PC-9 (cell line): ENCODE measurements at places on chromosomes 12 and 14.

- H3K27ac ChIP-seq, result no peak overlapping the region
- no peak overlapping the region for H3K4me3 ChIP-seq
- H3K4me1 ChIP-seq, result no peaks in the 10 kb centered on the region
- H3K36me3 ChIP-seq, result no peaks in the 10 kb centered on the region
- H3K27me3 ChIP-seq, result no peaks in the 10 kb centered on the region
- DNase-seq, result no peak
Observed at GRCh38 chr12:67732857-67733256, 84.3 kb downstream of the DYRK2 start.

DNA sequence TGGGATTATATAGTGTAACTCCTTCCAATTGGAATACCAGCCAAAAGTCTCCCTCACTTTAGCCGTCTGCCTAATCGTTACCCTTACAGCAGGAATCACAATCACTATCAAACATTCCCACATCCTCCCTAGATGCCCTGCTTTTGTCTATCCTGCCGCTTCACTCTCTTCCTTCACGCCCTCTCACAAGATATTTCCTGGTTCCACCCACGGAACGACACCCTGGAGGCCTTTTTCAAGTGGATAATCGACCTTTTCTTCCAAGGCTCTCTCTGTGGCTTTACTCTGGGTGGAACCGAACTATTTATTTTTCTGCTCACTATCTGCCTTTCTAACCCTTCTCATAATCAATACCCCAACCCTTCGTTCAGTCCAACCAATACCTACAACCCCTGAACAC is 58.9 kb downstream of the MOK start:
- no peaks in the 10 kb centered on the region for H3K36me3 ChIP-seq
- no peak for DNase-seq
- no peak overlapping the region for H3K4me3 ChIP-seq
- H3K27ac ChIP-seq, result no peak overlapping the region

DNA sequence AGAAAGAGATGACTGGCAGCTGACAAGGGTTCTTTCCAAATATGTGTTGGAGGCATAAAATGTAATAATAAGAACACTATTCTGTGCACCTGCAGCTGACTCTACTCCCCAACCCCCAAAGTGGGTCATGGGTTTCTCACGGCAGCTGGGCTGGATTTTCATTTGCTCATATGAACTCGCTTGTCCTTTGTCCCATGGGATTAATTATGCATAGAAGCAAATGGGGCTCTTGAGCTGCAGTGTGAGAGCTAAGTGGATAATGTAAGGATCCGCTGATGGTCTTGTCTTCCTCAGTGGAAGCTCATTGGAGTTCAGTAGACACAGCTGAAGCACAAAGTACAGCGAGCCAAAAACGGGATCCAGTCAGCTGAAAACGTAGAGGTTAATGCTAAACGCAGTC is 46.3 kb downstream of the TTC8 start:
- no peak for DNase-seq
- H3K4me1 ChIP-seq, result no peaks in the 10 kb centered on the region

- no peak overlapping the region for H3K27ac ChIP-seq
- no peaks in the 10 kb centered on the region for H3K27me3 ChIP-seq
- no peaks in the 10 kb centered on the region for H3K4me1 ChIP-seq
- H3K36me3 ChIP-seq, result peaks cover 19% of the 10 kb centered on the region
- H3K4me3 ChIP-seq, result no peak overlapping the region
Observed at GRCh38 chr12:65968359-65968758, 144.1 kb downstream of the HMGA2 start.

- peaks cover 56% of the 10 kb centered on the region for H3K27me3 ChIP-seq
- no peak for DNase-seq
- no peak overlapping the region for H3K4me3 ChIP-seq
- no peaks in the 10 kb centered on the region for H3K4me1 ChIP-seq
- no peak overlapping the region for H3K27ac ChIP-seq
Observed at GRCh38 chr14:77151245-77151644, 9.7 kb upstream of the ZDHHC22 start.

- H3K4me3 ChIP-seq, result no peak overlapping the region
- no peaks in the 10 kb centered on the region for H3K36me3 ChIP-seq
- no peaks in the 10 kb centered on the region for H3K27me3 ChIP-seq
- no peak overlapping the region for H3K27ac ChIP-seq
- no peak for DNase-seq
- no peaks in the 10 kb centered on the region for H3K4me1 ChIP-seq
Observed at GRCh38 chr14:36617824-36618223, 35.4 kb upstream of the NKX2-8 start.

- no peaks in the 10 kb centered on the region for H3K27me3 ChIP-seq
- peaks cover 9% of the 10 kb centered on the region for H3K4me1 ChIP-seq
- peaks cover 9% of the 10 kb centered on the region; the same call in 1 of the 2 replicates for H3K36me3 ChIP-seq
- no peak for DNase-seq
- H3K4me3 ChIP-seq, result peak overlapping the region; percentile 77; the same call in 1 of the 2 replicates
Observed at GRCh38 chr14:73025544-73025943, 1.4 kb downstream of the ZFYVE1 start.

- no peaks in the 10 kb centered on the region for H3K27me3 ChIP-seq
- no peak for DNase-seq
- H3K4me1 ChIP-seq, result no peaks in the 10 kb centered on the region
- no peaks in the 10 kb centered on the region for H3K36me3 ChIP-seq
- no peak overlapping the region for H3K4me3 ChIP-seq
Observed at GRCh38 chr12:46523446-46523845, 150.9 kb upstream of the SLC38A2 start.

- H3K36me3 ChIP-seq, result no peaks in the 10 kb centered on the region
- no peak for DNase-seq
- H3K27ac ChIP-seq, result no peak overlapping the region
- H3K27me3 ChIP-seq, result peaks cover 29% of the 10 kb centered on the region
- H3K4me3 ChIP-seq, result no peak overlapping the region
Observed at GRCh38 chr12:48986720-48987291, 8.7 kb downstream of the WNT1 start.

DNA sequence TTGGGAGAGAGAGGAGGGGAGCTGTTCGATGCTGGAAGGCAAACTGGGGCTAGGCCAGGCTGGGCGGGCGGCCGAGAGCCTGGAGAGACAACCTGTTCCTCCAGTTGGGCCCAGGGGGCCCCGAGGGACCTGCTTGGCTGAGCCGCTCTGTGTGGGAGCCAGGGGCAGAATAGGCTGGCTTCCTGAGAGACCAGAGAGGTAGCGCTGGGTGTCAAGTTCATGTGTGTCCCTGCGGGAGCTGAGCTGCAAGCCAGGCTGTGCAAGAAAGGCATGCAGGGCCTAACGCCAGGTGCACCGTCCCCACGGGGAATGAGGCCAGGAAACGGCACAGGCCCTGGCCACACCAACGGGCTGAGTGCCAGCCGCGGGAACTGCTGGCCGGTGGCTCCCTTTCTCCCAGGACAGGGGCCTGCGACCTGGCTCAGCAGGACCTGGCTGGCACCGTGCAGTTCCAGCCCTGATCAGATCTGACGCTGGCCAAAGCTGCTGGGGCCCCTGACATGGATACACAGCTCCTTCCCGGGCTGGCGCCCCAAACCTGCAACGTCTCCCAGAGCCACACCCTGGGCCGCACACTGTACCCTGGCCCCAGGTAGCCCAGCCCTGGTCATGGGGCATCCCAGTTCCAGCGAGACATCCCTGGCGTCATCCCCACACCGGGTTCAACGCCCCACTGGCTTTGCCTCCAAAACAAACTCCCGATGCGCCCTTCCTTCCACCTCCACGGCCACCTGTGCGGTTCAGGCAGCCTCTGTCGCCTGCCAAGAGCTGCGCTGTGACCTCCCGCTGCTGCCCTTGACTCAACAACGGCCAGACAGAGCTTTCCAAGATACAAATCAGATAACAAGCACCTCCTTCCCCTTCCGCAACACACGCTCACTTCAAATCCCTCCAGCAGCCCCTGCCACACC is 65.0 kb downstream of the RFLNA start:
- no peak overlapping the region for H3K27ac ChIP-seq
- DNase-seq, result no peak
- H3K4me1 ChIP-seq, result no peaks in the 10 kb centered on the region
- peaks cover 13% of the 10 kb centered on the region for H3K36me3 ChIP-seq

- H3K27me3 ChIP-seq, result no peaks in the 10 kb centered on the region
- H3K4me3 ChIP-seq, result no peak overlapping the region
- peaks cover 20% of the 10 kb centered on the region for H3K4me1 ChIP-seq
- no peaks in the 10 kb centered on the region for H3K36me3 ChIP-seq
Observed at GRCh38 chr12:103864710-103865109, 23.7 kb upstream of the NT5DC3 start.

DNA sequence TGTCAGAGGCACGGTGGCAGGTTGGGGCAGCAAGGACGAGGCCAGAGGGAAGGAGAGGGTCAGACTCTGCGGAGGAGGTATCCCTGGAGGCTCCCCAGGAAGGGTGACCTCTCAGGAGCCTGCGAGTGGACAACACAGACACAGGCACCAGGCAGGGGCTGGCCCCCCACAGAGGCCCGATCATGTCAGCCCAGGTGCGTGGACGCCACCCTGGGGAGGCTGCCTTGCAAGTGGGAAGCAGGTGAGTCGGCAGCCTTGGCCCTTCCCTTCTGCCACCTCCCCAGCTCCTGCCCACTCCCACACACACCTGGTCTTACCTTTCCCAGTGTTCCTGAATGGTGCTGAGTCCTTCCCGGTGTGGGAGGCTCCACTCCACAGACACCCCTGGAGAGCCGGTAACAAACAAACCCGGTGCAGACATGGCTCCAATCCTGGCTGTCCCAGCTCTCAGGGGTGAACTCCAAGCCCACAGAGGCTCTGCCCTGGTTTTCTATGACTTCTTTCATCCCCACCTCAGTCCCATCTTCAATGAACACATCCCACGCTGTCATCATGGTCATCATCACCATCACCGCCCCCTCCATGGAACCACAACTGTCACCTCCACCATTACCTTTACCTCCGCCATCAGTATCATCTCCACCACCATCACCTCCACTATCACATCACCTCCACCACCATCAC is 5.2 kb downstream of the ZBTB42 start:
- H3K27me3 ChIP-seq, result no peaks in the 10 kb centered on the region
- no peak overlapping the region for H3K27ac ChIP-seq
- H3K36me3 ChIP-seq, result no peaks in the 10 kb centered on the region
- H3K4me1 ChIP-seq, result peaks cover 9% of the 10 kb centered on the region

GRCh38 chr12:53513712-53514410 is 6.6 kb upstream of the NPFF start:
- no peak overlapping the region for H3K4me3 ChIP-seq
- no peaks in the 10 kb centered on the region for H3K36me3 ChIP-seq
- no peak for DNase-seq
- no peak overlapping the region for H3K27ac ChIP-seq
- H3K4me1 ChIP-seq, result no peaks in the 10 kb centered on the region

- no peak overlapping the region for H3K4me3 ChIP-seq
- H3K4me1 ChIP-seq, result no peaks in the 10 kb centered on the region
- no peaks in the 10 kb centered on the region for H3K27me3 ChIP-seq
- no peak for DNase-seq
- H3K27ac ChIP-seq, result no peak overlapping the region
Observed at GRCh38 chr12:6146951-6147350, 22.5 kb upstream of the VWF start.

GRCh38 chr12:12020762-12021161 is 50.0 kb upstream of the BCL2L14 start:
- H3K27me3 ChIP-seq, result no peaks in the 10 kb centered on the region

GRCh38 chr12:42178101-42178500 is 33.4 kb upstream of the GXYLT1 start:
- H3K4me3 ChIP-seq, result no peak overlapping the region
- H3K27me3 ChIP-seq, result no peaks in the 10 kb centered on the region
- no peak for DNase-seq
- no peaks in the 10 kb centered on the region for H3K36me3 ChIP-seq
- H3K4me1 ChIP-seq, result no peaks in the 10 kb centered on the region

- H3K36me3 ChIP-seq, result no peaks in the 10 kb centered on the region
- no peak overlapping the region for H3K27ac ChIP-seq
- DNase-seq, result no peak
- H3K4me1 ChIP-seq, result no peaks in the 10 kb centered on the region
- no peaks in the 10 kb centered on the region for H3K27me3 ChIP-seq
- H3K4me3 ChIP-seq, result peak overlapping the region; percentile 42; the same call in 1 of the 2 replicates
Observed at GRCh38 chr14:41749429-41749828, 142.8 kb downstream of the LRFN5 start.

GRCh38 chr12:11786638-11787365 is 137.3 kb downstream of the ETV6 start:
- no peaks in the 10 kb centered on the region for H3K36me3 ChIP-seq
- H3K4me1 ChIP-seq, result no peaks in the 10 kb centered on the region
- DNase-seq, result no peak
- H3K27me3 ChIP-seq, result no peaks in the 10 kb centered on the region
- H3K27ac ChIP-seq, result no peak overlapping the region
- H3K4me3 ChIP-seq, result no peak overlapping the region

GRCh38 chr14:30771595-30771994 is 102.8 kb upstream of the COCH start:
- H3K36me3 ChIP-seq, result no peaks in the 10 kb centered on the region
- H3K27ac ChIP-seq, result no peak overlapping the region
- no peaks in the 10 kb centered on the region for H3K4me1 ChIP-seq
- H3K27me3 ChIP-seq, result no peaks in the 10 kb centered on the region
- no peak overlapping the region for H3K4me3 ChIP-seq

DNA sequence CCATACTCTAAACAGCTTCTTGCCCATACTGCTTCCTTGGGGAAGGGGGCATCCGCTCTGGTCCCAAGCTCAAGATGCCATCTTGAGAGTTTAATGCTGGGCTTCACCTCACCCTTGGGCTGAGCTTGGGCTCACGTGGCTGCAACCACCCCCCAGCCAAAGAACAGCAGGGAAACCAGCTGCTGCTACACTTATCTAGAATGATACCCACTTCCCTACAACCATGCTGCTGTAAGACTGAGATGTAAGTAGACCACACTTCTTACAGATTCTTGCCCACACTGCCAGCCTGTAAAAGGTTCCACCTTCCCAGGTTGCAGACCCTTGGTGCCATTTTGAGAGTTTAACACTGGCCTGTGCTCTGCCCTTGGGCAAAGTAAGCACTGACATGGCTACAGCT is 9.7 kb downstream of the CTSG start:
- no peak overlapping the region for H3K4me3 ChIP-seq
- H3K27ac ChIP-seq, result no peak overlapping the region
- no peaks in the 10 kb centered on the region for H3K4me1 ChIP-seq

DNA sequence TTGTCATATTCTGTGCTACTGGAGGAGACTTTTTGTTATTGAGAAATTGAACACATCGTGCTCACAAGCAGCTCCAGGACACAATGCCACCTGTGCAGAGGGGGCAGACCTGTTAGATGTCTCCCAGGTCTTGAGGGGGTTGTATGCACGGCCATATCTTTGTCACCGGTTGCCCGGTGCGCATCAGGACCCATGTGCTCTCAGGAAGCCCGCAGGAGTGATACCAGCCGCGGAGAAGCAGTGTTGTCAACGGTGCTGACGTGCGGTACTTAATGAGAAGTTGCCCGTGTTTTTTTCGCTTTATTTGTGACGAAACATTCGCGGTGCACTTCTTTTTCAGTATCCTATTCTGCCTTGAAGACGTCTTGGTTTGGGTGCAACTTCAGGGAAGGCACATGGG is 128.2 kb upstream of the RTL1 start:
- H3K4me3 ChIP-seq, result no peak overlapping the region
- no peaks in the 10 kb centered on the region for H3K4me1 ChIP-seq
- H3K27me3 ChIP-seq, result peaks cover 91% of the 10 kb centered on the region
- H3K36me3 ChIP-seq, result no peaks in the 10 kb centered on the region
